Stimulated activated CD4-positive, alpha-beta T cell treated with anti-CD3 and anti-CD28 coated beads, Interleukin-1b, Interleukin-23, amount 100 ng/mL, for 4 hours (primary cell): ENCODE measurements at places on chromosomes 3 and 15.
A peak's percentile ranks its signal among the peaks of the same experiment; 100 is the strongest.

GRCh38 chr3:149575961-149576564 is 81.8 kb downstream of the WWTR1 start:
- no peak for DNase-seq

- no peak for DNase-seq
These were observed 141.1 kb downstream of the PTPRG start for GRCh38 chr3:61702453-61702852.

DNA sequence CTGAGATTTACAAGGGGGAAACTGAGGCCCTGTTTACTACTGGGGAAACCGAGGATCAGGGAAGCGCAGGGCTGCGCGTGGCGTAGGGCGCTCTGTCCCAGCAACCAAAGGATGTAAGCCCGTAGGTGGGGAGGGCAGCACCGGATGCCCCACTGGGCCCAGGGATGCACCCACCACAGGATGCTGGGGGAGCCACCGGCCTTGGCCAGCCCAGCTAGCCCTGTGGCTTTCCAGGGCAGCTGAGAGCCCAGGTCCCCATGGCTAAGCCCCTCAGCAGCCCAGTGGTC is 33.4 kb downstream of the RPN1 start:
- DNase-seq: no peak

DNA sequence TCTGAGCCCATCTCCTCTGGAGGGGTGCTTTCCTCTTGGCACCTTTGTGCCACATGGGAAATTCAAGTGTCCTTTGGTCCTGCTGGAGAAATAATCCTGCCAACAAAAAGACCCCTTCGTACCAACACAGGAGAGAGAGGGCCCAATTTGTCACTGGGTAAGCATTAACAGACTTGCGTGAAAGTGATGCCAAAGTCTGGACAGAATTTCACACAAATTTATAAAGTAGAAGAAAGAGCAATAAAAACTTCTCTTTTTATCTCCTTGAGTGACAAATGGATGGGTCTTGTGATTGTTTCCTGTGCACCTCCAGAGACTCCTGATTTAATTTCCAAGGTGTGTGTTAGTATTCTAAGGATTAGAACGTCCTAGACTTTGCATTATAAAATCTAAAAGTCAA is 14.9 kb downstream of the DPH3 start:
- no peak for DNase-seq

GRCh38 chr3:155714295-155714718 is 30.6 kb downstream of the PLCH1 start:
- no peak for DNase-seq

DNA sequence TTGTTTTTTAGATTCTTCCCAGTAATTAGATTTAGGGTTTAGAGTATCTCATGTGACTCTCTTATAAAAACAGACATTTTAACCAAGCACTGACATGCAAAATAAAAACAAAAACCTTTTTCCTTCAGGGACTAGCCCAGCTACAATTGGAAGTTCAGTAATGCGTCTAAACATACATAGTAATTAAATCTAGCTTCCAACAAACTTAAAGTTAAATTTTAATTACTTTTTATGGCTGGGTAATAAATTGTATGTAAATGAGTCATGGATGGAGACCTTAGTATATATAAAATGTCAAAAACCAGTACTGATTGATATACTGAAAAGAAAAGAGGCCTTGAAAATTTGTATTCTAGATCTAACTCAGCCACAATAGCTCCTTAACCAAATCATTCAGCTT is 43.6 kb upstream of the AP4E1 start:
- no peak for DNase-seq

DNA sequence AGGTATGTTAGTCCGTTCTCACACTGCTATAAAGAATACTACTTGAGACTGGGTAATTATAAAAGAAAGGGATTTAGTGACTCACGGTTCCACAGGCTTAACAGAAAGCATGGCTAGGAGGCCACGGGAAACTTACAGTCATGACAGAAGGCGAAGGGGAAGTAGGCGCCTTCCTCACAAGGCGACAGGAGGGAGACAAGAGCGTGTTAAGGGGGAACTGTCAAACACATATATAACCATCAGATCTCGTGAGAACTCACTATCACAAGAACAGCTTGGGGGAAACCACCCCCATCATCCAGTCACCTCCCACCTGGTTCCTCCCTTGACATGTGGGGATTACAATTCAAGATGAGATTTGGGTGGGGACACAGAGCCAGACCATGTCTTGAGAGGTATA is 30.4 kb downstream of the SPRED1 start:
- DNase-seq: no peak

DNA sequence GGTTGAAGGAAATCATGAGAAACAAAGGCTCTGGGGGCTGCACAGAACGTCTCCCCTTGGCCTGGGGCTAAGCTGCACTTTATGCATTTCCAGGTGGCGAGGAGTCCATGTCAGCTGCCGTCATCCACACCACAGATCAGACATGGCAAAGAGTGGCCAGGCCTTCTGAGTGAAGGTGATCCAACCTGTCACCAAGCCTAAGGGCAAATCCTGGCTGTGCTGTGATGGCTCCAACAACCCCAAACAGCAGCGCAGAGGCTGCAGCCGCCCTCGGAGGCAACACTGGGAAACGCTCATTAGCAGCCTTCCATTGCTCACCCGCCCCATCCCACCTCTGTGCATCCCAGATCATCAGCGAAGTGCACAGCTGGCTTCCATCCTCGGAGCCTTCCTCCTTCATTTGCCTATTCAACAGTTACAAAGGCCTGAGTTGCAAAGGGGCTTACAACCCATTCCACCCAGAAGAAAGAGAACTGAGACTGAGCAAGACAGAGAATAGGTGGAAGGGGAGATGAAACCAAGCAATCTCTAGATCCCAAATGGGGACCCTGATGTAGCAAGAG is 55.7 kb downstream of the SRGAP3 start:
- no peak for DNase-seq

DNA sequence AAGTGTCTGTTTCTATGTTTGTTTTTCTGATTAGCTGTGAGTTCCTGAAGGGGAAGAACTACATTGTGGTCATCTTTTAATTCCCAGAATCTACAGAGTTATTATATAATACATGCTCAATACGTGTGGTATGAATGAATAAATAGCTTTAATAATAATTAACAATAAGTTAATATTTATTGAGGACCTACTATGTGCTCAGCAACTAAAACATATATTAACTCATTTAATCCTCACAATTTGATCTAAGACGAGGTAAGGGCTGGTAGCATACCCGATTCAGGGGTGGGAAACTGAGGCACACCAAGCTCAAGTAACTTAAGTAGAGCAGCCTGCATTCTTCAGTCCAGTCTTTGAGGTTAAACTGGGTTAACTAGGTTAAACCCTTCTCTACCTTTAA is 553.8 kb downstream of the FOXP1 start:
- DNase-seq: no peak

DNA sequence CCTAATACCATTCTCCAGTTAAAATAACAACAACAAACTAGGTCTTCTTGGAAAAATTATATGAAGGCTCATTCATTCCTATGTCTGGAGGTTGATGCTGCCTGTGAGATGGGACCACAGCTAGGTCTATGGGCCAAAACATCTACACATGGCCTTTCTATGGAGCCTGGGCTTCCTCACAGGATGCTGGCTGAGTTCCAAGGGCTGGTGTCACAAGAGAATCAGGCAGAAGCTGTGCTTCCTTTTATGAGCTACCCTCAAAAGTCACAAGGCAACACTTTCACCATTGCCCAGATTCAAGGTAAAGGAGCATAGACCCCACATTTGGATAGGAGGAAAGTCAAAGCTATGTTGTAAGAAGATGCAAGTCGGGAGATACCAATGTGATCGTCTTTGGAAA is 4.6 kb upstream of the RTP2 start:
- no peak for DNase-seq

DNA sequence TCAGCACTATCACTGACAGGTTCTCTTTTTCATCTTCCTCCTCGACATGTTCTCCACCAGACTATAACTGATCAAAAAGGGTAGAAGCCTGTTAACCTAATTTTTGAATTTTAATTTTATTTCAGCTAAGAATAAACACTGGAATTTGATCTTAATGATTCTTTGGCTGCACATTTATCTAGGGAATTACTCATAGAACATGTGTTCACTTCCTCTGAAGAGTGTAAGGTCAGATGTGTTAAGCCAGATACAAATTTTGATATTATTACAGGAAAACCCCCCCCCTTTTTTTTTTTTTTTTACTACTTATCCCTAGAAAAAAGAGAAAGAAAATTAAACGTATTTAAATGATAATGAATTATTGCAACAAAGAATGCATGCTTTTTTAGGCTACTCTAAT is 15.0 kb downstream of the DCBLD2 start:
- DNase-seq: no peak

GRCh38 chr15:52054381-52054780 is 35.4 kb downstream of the MAPK6 start:
- no peak for DNase-seq

DNA sequence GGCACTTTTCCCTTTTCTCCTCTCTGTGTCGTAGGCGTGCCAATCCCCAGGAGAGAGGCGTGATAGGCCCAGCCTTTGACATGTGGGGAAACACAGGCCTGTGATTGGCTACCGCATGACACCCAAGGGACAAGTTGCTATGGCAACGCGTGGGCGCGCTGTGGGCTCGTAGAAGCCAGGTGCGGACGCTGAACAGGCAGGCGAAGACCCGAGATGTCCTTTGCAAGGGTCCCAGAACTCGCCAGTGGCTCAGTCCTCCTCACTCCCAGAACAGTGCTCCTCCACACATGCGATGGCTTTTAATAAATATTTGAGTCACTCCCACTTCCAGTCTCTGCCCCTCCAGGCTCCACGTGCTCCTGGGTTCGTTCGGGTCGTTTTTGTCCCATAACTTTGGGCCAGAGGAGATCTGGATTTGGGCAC is 4.2 kb downstream of the SLC51B start:
- peak; percentile 84 for DNase-seq

DNA sequence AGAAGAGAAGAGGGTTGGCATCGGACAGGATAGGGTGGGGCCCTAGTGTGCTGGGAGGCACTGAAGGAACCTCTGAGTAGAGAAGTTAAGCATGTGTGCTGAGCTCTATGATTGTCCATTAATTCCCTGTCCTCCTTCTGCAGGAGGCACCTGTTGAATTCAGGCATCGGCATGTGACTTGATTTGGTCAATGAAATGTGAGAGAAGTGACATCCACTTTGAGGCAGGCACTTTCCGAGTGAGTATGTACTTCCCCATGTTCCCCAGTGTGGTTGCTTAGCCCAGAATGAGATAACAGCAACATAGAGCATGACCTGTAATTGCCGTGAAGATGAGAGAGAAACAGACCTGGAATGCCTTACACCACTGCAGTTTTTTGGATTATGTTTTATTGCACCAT is 224.8 kb downstream of the RPLP1 start:
- no peak for DNase-seq

DNA sequence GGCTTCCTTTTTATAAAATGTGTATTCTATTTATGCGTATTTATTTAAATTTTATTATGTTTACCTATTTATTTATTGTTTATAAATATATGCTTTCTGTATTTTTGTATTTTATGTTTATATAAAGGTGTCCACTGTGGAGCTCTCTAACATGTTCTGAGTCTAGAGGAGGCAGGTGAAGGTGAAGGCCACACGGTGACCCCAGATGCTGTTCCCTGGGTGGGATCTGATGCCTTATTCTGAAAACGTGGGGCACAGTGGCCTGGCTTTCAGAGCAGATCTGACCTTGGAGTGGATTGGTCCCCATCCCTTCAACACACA is 104.7 kb upstream of the SLC7A14 start:
- DNase-seq: no peak

DNA sequence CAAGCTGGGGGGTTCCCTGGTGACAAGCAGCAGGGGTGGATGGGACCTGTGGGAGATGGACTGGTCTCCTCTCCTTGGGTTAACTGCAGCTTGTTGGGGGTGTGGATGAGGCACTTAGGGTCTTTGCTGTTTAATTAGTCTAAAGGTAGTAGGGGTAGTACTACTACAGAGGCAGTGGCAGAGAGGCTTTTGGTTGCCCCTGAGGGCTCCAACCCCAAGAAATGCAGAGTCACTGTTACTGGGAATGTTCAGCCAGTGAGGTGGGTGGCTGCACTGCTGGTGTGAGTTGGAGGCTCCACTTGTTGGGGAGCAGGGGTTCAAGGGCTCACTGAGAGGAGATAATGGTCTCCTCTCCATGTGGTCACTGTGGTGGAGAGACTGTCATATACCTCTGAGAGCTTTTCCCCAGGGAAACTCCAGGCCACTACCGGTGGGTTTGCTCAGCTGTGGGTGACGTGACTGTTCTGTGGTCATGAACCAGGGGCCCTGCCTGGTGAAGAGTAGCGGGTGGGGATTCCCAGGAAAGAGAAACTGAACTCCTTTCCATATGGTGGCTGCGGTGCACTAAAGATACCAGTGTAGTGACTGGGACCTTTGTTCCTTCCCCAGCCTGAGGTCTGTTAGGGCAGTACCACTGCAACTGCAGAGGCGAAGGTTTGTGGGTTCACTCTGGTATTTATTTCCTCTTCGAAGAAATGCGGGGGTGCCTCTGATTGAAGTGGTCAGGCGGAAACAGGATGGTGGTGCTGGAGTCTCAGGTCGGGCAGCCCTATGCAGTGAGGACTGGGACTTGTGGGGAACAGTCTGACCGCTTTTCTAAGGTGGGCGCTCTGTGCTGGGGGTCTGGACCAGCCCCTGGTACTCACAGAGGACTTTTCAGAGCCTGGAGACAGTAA is 68.9 kb upstream of the TNFSF10 start:
- DNase-seq: peak; percentile 54

GRCh38 chr15:66720206-66721010 is 18.4 kb downstream of the SMAD6 start:
- no peak for DNase-seq

DNA sequence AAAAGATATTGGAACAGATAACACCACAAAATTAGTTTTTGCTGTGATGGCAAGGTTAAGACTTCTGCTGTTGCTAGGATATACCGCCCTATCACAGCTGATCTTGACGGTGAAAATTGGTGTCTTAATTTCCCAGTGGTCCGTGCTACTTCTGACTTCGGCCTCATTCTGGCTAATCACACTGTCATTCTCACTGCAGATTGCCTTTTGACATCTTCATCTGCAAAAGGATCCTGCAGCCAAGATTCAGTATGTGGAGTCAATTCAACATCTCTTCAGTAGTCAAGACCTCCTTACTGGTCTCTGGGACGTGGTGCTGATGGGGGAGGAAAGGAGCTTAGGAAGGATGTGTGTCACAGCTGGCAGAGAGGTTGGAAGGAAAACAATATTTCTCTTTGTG is 438.6 kb downstream of the WDR72 start:
- DNase-seq: no peak
